ENCODE measurements at places on chromosomes 5 and 9.

- no peak for DNase-seq
Observed at GRCh38 chr5:37846786-37847310, 7.0 kb upstream of the GDNF start.

DNA sequence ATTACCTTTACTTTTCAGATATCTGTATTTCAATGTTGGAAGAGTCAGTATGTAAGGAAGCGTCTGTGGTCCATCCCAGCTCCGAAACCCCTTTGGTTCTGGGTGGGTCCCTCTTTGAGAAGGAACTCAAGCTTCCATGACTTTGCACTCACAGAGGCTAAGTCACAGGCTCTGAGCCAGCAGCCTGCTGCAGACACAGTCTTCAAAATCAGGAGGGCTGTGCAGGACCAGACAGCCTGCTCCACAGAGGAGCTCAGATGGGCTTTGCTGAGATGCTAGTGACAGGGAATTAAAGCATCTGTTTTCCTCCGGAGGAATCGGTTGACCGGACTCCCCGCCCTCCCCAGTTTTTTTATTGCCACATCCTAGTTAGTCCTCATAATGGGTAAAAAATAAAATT is 126.4 kb upstream of the ICE1 start:
- DNase-seq, result no peak

- no peak for DNase-seq
Observed at GRCh38 chr5:56432321-56432720, 199.2 kb upstream of the ANKRD55 start.

DNA sequence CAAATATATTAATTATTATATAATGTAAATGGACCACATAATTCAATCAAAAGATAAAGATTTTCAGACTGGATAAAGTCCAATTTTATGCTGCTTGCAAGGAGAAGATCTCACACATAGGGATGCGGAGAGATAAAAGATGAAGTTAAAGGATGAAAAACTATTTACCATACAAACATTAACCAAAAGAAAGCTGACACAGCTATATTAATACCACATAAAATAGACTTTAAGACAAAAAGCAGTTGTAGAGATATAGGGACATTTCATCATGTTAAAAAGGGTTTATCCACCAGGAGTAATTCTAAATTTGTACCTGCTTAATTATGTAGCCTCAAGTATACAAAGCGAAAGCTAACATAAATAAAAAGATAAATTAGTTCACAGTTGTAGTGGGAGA is 15.2 kb upstream of the NSG2 start:
- no peak for DNase-seq

DNA sequence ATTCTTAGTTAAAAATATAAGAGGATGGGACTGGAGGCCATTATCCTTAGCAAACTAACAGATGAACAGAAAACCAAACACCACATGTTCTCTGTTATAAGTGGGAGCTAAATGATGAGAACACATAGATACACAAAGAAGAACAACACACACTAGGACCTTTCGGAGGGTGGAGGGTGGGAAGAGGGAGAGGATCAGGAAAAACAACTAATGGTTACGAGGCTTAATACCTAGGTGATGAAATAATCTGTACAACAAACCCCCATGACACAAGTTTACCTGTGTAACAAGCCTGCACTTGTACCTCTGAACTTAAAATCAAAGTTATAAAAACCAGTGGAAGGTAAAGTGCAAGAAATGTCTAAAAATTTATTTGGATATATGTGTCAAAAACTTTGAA is 1047.4 kb upstream of the C9orf72 start:
- DNase-seq, result no peak

GRCh38 chr9:128558431-128559310 is 6.3 kb downstream of the SPTAN1 start:
- peak; percentile 16 for DNase-seq

GRCh38 chr5:160271396-160271795 is 41.0 kb downstream of the CCNJL start:
- no peak for DNase-seq

GRCh38 chr9:79574136-79574535 is 2.4 kb downstream of the TLE4 start:
- no peak for DNase-seq

GRCh38 chr5:142821733-142822487 is 51.7 kb downstream of the ARHGAP26 start:
- DNase-seq, result no peak
